ENCODE measurements at places on chromosomes 1 and 21. TPM values are rescaled to one million over a fixed set of nuclear protein-coding genes. Genes with fewer than 3 reads are reported as not detected.

DNA sequence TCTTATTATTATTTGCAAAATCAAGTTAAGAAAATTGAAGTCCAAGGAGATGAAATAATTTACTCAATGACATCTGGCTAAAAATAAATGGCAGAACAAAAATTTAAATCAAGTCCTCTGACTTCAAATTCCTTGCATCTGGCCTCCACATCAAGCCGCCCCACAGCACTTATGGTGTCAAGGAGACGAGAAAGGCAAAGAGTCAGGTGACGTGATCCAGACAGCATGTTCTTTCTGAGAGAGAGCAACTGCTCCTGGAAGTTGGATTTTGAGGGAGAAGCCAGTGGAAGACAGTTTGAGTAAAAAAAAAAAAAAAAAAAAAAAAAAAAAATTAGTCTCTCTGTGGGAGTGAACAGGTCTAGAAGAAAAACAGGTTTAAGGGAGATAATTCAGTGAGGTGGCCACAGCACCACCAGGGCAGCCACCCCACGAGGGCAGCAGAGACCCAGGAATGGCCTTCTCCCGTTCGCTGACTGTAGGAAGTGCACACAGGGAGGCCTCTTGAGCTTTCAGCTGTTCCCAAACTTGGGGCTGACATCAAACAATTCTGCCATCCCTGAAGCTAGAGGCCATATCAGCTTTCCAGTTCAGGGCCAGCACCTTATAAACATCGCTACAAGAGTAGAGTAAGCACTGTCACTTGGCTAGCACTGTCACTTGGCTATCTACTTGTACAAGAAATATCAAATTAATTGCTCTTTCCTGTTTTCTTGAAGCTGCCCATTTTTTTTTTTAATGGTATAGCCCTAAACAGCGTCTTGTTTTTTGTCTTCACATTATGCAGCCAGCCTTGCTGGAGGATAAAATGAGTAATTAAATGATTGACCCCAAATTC is 7.8 kb downstream of the C1orf162 start:
- H3K36me3 ChIP-seq: no peaks in the 10 kb centered on the region
- H3K4me3 ChIP-seq: no peak overlapping the region
- no peaks in the 10 kb centered on the region for H3K27me3 ChIP-seq
- peak; percentile 62 for DNase-seq
- no peaks in the 10 kb centered on the region for H3K4me1 ChIP-seq

The KRTAP19-1 gene
- polyA plus RNA-seq: not detected

DNA sequence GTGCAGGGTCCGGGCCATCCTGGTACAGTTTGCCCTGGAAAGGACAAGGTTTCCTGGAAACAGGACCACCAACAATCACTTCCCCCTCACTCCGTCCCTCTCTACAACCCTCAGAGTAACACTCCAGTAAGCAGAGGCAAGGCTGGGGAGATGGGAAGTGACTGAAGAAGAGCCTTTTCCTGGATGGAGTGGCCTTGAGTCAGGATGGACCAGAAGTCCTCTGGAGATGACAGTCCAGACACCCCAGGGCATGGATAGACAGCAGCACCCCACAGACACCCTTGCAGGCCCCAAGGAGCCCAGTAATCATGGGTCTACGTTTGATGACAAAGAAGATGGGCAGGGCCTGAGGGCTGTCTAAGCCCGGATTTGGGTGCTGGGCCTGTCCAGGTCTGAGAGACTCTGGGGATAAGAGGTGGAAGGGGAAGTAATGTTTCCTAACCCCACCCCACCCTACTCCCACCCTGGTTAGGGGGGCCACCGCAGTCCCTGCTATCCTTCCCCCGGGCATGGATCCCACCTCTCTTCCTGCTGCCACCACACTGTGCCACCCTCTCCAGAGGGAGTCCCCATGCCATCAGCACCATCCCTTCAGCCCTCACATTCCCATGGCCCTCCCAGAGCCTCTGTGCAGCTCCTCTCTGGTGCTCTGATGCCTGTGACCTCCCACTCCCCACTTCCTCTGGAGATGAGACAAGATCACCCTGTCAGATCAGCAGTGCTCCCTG is 7.2 kb upstream of the S100A8 start:
- no peak for DNase-seq
- no peaks in the 10 kb centered on the region for H3K4me1 ChIP-seq
- H3K27me3 ChIP-seq: peaks cover 2% of the 10 kb centered on the region
- no peak overlapping the region for H3K27ac ChIP-seq
- H3K4me3 ChIP-seq: no peak overlapping the region

DNA sequence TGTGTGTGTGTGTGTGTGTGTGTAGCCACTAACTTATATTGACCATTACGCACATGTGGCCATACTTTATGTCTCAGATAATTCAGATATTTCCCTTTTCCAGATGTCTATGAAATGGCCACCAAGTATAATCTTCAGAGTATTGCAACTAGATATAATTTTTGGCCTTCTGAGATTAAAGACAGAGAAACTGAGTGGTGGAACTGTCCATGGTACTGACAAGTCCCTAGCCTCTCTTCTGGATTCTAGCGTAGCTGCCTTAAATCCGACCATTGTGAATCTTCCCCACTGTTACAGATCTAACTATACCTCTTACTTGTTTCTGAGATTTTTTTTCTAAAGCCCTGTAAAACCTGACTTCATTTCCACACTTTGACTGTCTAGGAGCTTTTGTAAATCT is 100.0 kb upstream of the SERTAD4 start:
- H3K27me3 ChIP-seq: peaks cover 9% of the 10 kb centered on the region
- H3K27ac ChIP-seq: no peak overlapping the region
- DNase-seq: peak; percentile 29
- H3K36me3 ChIP-seq: no peaks in the 10 kb centered on the region

GRCh38 chr21:25405984-25406383 is 201.3 kb downstream of the MRPL39 start:
- H3K27ac ChIP-seq: no peak overlapping the region
- H3K36me3 ChIP-seq: no peaks in the 10 kb centered on the region
- DNase-seq: no peak
- H3K27me3 ChIP-seq: no peaks in the 10 kb centered on the region
- H3K4me3 ChIP-seq: no peak overlapping the region
- H3K4me1 ChIP-seq: no peaks in the 10 kb centered on the region

- H3K36me3 ChIP-seq: no peaks in the 10 kb centered on the region
- no peak overlapping the region for H3K27ac ChIP-seq
- H3K4me3 ChIP-seq: no peak overlapping the region
Measured at GRCh38 chr21:41928621-41929220, 25.1 kb downstream of the C2CD2 start.

DNA sequence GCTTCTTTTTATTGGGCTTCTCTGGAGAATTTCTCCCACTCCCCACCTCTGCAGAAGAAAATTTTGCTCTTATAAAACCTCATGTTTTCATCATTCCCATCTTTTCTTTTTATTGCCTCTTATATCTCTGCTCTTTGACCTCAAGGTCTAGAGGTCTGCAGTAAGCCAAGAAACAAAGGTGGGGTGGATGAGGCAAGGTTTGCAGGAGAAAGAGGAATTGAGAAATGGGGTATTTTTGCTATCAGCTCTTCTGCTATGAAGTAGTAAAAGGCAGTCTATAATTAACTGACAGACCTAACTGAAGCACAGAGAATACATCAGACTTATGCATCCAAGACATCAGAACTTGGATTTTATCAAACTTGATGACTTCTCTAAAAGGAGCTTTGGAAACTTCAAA is 22.9 kb downstream of the SYT11 start:
- no peak for DNase-seq
- H3K27ac ChIP-seq: no peak overlapping the region
- no peaks in the 10 kb centered on the region for H3K4me1 ChIP-seq
- H3K36me3 ChIP-seq: peaks cover 4% of the 10 kb centered on the region
- H3K27me3 ChIP-seq: no peaks in the 10 kb centered on the region

The CD101 gene
- polyA plus RNA-seq: 0.04 TPM

The GPR161 gene
- 34.7 TPM for polyA plus RNA-seq

DNA sequence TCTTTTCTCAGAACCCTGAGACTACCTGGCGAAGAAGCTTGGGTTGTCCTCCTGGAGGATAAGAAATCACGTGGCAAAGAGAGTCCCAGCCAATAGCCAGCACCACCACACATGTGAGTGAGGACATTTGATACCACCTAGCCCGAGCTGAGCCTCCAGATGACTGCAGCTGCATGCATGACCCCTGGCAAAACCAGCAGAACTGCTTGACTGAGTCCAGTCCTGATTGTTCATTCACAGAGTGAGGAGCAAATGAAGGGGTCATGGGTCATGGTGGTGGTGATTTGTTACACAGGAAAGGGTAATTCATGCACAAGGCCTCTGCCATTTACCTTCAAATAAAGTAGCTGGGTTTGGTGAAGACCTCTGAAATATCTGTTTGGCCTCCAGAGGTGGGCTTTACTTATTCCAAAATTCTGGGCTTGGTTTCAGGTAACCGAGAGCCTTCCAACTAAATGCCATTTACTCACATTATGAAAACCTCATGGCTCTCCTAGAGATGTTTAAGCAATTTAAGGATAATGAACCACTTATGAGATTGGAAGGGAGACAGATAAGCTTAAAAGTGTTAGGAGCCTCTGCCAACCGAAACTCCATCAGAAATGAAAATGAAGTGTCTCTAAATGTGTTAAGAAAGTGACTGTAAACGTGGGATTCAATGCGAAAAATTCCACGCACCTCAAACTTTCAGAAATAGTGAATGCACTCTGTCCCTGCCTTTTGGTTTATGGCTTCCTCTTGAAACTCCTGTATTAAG is 163.3 kb downstream of the SLC35F3 start:
- H3K27ac ChIP-seq: no peak overlapping the region
- H3K27me3 ChIP-seq: no peaks in the 10 kb centered on the region
- H3K4me1 ChIP-seq: no peaks in the 10 kb centered on the region
- no peaks in the 10 kb centered on the region for H3K36me3 ChIP-seq

DNA sequence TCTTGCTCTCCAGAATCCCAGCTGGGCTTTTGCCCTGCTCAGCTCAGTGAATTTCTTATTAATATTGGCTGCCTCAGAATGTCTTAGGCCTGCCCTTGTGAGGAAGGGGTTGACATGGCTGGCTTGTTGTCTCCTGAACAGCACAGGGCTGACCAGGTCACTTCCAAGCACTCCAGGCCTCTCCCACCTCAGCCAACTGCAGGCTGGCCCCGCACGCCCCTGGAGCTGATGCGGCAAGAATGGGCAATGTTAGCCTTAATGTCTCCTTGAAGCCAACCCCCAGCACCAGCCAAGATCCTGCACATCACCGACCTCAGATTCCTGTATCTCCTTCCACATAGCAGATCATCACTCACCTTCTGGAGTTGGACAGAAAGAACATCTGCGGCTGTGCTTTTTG is 598.6 kb downstream of the AJAP1 start:
- no peak for DNase-seq
- no peak overlapping the region for H3K27ac ChIP-seq
- no peaks in the 10 kb centered on the region for H3K36me3 ChIP-seq
- H3K27me3 ChIP-seq: no peaks in the 10 kb centered on the region
- no peak overlapping the region for H3K4me3 ChIP-seq
- H3K4me1 ChIP-seq: no peaks in the 10 kb centered on the region

The SLC19A2 gene
- 5.3 TPM for polyA plus RNA-seq

GRCh38 chr1:68010090-68010489 is 40.3 kb downstream of the DIRAS3 start:
- H3K27ac ChIP-seq: no peak overlapping the region
- no peaks in the 10 kb centered on the region for H3K36me3 ChIP-seq
- peaks cover 12% of the 10 kb centered on the region for H3K4me1 ChIP-seq
- H3K27me3 ChIP-seq: no peaks in the 10 kb centered on the region

DNA sequence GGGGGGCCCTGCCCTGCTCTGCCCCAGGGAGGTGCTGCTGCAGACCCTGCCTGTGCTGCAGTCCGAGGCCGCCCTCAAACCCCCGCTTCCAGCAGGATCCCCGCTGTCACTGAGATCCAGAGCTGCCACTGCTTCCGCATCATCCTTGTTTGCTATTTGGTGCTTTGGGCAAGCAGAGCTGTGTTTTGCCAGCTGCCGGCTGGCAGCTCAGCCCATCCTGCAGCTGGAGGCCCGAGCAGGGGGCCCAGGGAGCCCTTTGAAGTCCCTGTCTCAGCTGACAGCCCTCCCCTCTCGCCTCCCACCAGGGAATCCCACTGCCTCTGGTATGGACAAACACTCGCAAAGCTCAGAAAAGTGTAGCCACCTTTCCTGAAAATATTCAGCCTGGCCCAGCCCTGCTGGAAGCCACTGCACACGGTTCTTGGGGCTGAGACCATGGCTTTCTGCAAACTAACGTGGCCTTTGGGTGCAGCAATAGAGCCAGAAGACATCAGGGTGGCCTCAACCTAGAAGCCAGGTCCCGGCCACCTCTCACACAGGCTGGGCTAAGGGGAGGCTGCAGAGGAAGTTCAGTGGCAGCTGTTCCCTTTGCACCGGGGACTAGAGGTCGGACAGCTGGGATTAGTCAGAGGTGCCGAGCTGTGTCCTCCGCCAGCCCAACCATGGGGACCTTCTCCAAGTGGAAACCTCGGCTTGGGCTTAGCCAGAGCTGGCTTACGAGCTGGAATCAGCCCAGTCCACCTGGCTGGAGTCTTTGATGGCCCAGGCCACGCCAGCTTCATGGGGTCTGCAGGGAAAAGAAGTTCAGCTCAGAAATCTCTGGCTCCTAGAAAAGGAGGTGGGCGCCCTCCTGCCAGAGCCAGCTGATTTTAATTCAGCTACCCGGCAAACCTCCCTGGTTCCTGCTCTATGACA is 107.1 kb downstream of the SPSB1 start:
- H3K27ac ChIP-seq: peak overlapping the region; percentile 98
- H3K4me1 ChIP-seq: peaks cover 59% of the 10 kb centered on the region
- H3K36me3 ChIP-seq: no peaks in the 10 kb centered on the region

The CAMK1G gene
- not detected for polyA plus RNA-seq

GRCh38 chr21:34077888-34078287 is 4.5 kb downstream of the MRPS6 start:
- no peak overlapping the region for H3K27ac ChIP-seq
- no peak overlapping the region for H3K4me3 ChIP-seq
- H3K4me1 ChIP-seq: peaks cover 7% of the 10 kb centered on the region
- no peaks in the 10 kb centered on the region for H3K36me3 ChIP-seq

- no peak for DNase-seq
- no peaks in the 10 kb centered on the region for H3K36me3 ChIP-seq
- H3K27ac ChIP-seq: no peak overlapping the region
- no peak overlapping the region for H3K4me3 ChIP-seq
Measured at GRCh38 chr21:35020436-35020835, 28.7 kb downstream of the RUNX1 start.

The LRRC38 gene
- not detected for polyA plus RNA-seq

The WDTC1 gene
- polyA plus RNA-seq: 15.4 TPM

DNA sequence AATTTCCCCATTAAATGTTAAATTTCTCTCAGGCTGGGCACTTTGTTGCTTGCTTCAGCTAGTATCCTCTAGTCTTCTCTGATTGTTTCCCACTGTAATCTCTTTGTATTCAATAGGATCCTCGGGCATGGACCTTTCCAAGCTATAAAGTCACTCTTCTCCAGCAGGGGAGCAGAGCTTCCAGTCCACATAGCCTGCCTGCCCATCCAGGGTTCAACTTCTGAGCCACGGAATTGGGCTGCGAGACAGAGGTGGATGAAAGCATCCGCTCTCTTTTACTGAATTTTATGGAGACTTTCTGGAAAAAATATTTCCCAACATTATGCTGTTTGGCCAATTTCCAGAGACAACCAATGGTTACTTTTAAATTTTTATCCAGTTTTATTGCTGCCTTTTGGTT is 1.1 kb upstream of the CFHR5 start:
- H3K4me3 ChIP-seq: no peak overlapping the region
- no peaks in the 10 kb centered on the region for H3K27me3 ChIP-seq
- no peaks in the 10 kb centered on the region for H3K36me3 ChIP-seq
- H3K4me1 ChIP-seq: no peaks in the 10 kb centered on the region
- H3K27ac ChIP-seq: no peak overlapping the region
